Activated CD8-positive, alpha-beta T cell treated with anti-CD3 and anti-CD28 coated beads for 36 hours (primary cell): ENCODE measurements at places on chromosomes 2 and 18.

DNA sequence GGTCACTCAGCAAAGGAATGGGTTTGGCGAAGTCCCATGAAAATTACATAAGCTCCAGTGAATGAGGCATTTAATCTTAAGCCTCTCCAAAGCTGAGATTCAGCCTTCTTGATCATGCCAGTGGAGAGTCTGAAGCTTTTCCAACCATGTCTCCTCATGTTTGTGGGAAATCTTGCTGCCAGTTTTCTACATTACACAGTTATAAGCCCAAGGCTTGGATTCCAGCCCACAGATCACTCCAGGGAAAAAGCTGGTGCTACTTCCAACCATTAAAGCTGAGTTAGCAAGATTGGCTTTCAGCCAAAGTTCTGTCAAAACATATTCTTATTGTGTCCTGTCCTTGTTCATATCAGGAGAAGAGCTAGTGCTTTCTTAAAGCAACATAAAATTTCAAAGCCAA lies 293.8 kb downstream of the LRRTM4 start:
- DNase-seq = no peak
- no peaks in the 10 kb centered on the region for H3K27me3 ChIP-seq
- H3K36me3 ChIP-seq = no peaks in the 10 kb centered on the region
- H3K4me1 ChIP-seq = no peaks in the 10 kb centered on the region

DNA sequence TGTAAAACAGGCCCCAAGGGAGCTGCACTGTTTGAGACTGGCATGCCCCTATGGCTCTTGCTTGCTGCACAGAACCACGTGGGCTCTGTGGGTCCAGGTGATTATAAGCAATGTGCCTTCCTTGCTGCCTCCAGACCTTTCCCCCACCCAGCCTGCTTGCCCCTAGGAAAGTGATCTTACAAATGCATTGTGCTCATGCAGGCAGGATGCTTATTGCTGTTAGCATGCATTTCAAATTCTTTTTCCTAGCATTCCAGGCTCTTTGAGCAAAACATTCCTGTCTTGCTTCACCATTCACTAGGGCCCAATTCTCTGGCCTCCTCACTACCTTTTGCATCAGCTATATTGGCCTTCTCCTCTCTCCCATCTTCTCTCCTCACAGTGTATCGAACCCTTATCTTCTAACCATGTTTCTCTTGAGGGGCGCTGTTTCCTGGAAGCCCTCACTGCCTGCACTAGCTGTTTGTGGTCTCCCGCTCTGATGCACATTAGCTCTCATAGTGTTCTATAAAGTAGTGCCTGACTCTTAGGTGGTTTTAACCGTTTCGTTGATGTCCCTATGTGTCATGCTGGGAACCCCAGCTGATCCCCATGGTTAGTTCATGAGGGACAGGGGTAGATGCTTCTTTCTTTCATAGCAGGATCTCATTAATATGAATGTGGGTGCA lies 152.9 kb upstream of the EPAS1 start:
- DNase-seq = peak; percentile 77
- peaks cover 28% of the 10 kb centered on the region for H3K4me1 ChIP-seq
- no peaks in the 10 kb centered on the region for H3K27me3 ChIP-seq
- peak overlapping the region; percentile 36 for H3K27ac ChIP-seq
- H3K4me3 ChIP-seq = no peak overlapping the region
- peaks cover 3% of the 10 kb centered on the region for H3K36me3 ChIP-seq

GRCh38 chr2:217086038-217086522 lies 226.2 kb upstream of the TNP1 start:
- H3K36me3 ChIP-seq = no peaks in the 10 kb centered on the region
- no peak overlapping the region for H3K27ac ChIP-seq
- peaks cover 9% of the 10 kb centered on the region for H3K27me3 ChIP-seq
- H3K4me3 ChIP-seq = no peak overlapping the region
- peaks cover 40% of the 10 kb centered on the region for H3K4me1 ChIP-seq

GRCh38 chr2:109454304-109454703 lies 159.5 kb downstream of the SEPTIN10 start:
- H3K4me1 ChIP-seq = peaks cover 8% of the 10 kb centered on the region
- no peaks in the 10 kb centered on the region for H3K27me3 ChIP-seq
- H3K36me3 ChIP-seq = no peaks in the 10 kb centered on the region
- H3K4me3 ChIP-seq = no peak overlapping the region
- DNase-seq = no peak
- no peak overlapping the region for H3K27ac ChIP-seq

- no peak for DNase-seq
- H3K4me3 ChIP-seq = no peak overlapping the region
- peaks cover 2% of the 10 kb centered on the region for H3K27me3 ChIP-seq
- peaks cover 8% of the 10 kb centered on the region for H3K4me1 ChIP-seq
- H3K36me3 ChIP-seq = no peaks in the 10 kb centered on the region
These were observed 158.1 kb upstream of the VRK2 start for GRCh38 chr2:57888463-57888862.

DNA sequence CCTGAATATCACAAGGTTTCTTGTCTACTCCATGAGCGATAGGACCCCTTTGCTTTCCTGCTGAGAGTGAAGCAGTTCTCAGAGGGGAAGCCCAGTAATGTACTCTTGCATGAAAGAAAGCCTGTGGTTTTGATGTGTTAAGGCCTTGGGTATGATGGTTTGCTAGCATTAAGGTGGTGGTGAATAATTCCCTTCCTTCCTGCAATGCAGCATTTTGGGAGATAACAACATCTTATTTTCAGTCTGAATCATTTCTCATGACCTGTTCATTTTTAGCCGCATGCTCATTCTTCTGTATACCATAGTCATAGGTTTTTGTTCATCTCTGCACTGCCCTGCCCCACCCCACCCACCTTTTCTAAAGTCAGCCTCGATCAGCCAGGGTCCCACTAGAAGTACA lies 66.2 kb downstream of the HNMT start:
- no peak for DNase-seq
- H3K4me3 ChIP-seq = no peak overlapping the region
- no peaks in the 10 kb centered on the region for H3K4me1 ChIP-seq
- no peaks in the 10 kb centered on the region for H3K36me3 ChIP-seq
- H3K27ac ChIP-seq = no peak overlapping the region

DNA sequence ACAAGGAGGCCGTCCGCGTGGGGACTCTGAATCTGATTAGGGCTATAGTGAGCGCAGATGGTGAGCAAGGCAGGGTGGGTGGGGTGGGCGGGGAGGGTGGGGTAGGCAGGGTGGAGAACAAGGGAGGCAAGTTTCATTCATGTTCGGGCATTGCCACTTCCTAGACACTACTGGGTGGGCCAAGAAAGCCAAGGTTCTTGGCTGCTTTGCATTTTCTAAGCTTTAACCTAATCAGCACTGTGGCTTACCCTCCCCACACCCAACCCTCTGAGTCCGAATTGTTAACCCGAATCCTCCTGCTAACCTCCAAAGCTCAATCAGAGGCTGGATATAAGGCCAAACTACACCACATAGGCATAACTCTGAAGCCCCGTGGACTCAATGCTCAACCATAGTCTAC lies 18.1 kb downstream of the MROH2A start:
- H3K36me3 ChIP-seq = no peaks in the 10 kb centered on the region
- no peak overlapping the region for H3K4me3 ChIP-seq
- H3K27ac ChIP-seq = no peak overlapping the region
- H3K27me3 ChIP-seq = no peaks in the 10 kb centered on the region

- H3K4me3 ChIP-seq = no peak overlapping the region
- H3K4me1 ChIP-seq = peaks cover 19% of the 10 kb centered on the region
- no peaks in the 10 kb centered on the region for H3K27me3 ChIP-seq
- peak overlapping the region; percentile 89 for H3K27ac ChIP-seq
- H3K36me3 ChIP-seq = peaks cover 8% of the 10 kb centered on the region
- DNase-seq = peak; percentile 70
These were observed 116.2 kb downstream of the STPG4 start for GRCh38 chr2:47038656-47039488.

DNA sequence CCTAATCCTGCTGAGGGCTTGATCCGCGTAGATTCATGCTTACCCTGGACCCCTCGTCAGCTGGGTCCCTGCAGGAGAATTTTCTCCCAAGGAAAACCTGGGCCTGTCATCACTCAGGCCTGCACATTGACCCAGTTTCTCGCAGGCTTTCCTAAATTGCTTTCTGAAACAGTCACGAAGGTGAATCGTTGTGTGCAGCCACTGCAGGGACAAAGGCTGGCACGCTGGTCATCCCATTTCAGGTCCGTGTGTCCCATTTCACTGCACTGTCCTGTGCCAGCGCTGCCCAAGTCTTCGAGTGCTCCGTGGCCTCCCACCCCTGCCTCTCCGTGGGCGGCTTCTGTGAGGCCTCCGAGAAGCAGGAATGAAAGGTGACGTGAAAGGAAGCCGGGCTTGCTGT lies 62.8 kb upstream of the YWHAQ start:
- DNase-seq = no peak
- no peaks in the 10 kb centered on the region for H3K27me3 ChIP-seq
- H3K27ac ChIP-seq = no peak overlapping the region

DNA sequence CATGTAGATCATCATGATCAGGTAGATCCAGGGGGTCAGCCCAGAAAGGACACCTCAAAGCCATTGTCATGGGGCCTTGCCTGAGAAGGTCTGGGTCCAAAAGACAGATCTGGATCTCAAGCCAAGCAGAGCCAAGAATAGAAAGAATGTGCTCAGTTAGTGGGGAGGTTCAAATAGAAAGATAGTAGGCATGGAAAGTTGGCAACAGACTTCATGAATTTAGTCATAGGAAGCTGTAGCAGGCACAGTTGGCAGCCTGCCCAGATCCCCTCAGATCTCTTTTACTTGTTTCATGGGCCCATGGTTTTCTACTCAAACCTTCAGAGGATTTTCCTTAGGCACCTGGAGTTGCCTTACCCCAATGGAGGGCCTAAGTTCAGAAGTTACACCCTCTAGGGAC lies 767.0 kb downstream of the SLC4A3 start:
- H3K27ac ChIP-seq = no peak overlapping the region
- no peaks in the 10 kb centered on the region for H3K36me3 ChIP-seq
- DNase-seq = no peak
- H3K4me1 ChIP-seq = no peaks in the 10 kb centered on the region

GRCh38 chr2:110837446-110838409 lies 105.4 kb downstream of the ACOXL start:
- no peaks in the 10 kb centered on the region for H3K36me3 ChIP-seq
- peaks cover 35% of the 10 kb centered on the region for H3K4me1 ChIP-seq
- DNase-seq = no peak
- H3K27me3 ChIP-seq = peaks cover 10% of the 10 kb centered on the region

DNA sequence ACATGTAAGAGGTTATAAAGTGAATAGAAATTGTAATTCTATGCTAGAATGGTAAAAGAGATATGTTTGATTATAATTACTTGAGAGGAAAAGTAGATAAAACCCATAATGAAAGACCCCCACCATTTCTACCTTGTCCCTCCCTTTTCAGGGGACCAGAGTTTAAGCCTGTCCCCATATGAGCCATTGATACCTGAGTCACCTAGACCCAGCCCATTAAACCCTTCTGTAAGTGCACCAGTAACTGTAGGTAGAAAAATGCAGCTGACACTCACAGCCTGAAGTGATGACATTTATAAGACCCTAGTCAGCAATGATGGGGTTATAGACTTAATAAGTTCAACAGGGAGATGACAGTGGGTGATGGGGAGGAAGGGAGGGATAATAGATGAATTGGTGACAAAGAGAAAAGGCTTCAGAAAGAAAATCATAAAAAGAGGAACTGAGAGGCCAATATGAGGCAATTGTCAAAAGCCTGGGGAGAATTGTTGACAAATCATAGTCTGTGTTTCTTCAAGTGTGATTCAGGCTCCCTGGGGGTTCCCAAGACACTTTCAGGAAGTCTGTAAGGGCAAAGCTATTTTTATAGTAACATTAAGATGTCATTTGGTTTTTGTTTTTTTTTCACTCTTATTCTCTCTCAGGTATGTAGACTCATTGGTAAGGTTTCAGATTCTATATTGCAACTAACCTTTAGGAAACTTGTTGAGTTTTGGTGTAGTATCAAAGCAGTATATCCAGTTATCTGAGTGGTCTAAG lies 544.2 kb downstream of the SATB2 start:
- no peaks in the 10 kb centered on the region for H3K27me3 ChIP-seq
- H3K27ac ChIP-seq = no peak overlapping the region
- DNase-seq = no peak
